ENCODE measurements at places on chromosomes 4 and X. TPM values are rescaled to one million over a fixed set of nuclear protein-coding genes. Genes with fewer than 3 reads are reported as not detected.

MAGEA8 gene
- total RNA-seq, result not detected

VCX2 gene
- not detected for total RNA-seq

CPE gene
- total RNA-seq, result 89.8 TPM

MMRN1 gene
- total RNA-seq, result 9.4 TPM

NXF2B gene
- total RNA-seq, result not detected

GATA1 gene
- 1.6 TPM for total RNA-seq

FREM3 gene
- under 0.01 TPM for total RNA-seq

CENPVL2 gene
- total RNA-seq, result not detected

SYTL5 gene
- total RNA-seq, result not detected

Data from skeletal muscle tissue (tissue), 5 donors.